CD8-positive, alpha-beta memory T cell (primary cell): ENCODE measurements at places on chromosomes 7 and 10. TPM values are rescaled to one million over a fixed set of nuclear protein-coding genes. Genes with fewer than 3 reads are reported as not detected.

The PRSS2 gene
- polyA plus RNA-seq = not detected

The ANXA8L1 gene
- not detected for polyA plus RNA-seq

The DGKB gene
- polyA plus RNA-seq = not detected

The FFAR4 gene
- not detected for polyA plus RNA-seq

The FGL2 gene
- polyA plus RNA-seq = 4.1 TPM

The TMEM236 gene
- polyA plus RNA-seq = not detected

The MUC12 gene
- 0.54 TPM for polyA plus RNA-seq

The HSPA14 gene
- polyA plus RNA-seq = 20.0 TPM

The STEAP1B gene
- not detected for polyA plus RNA-seq

The RBM20 gene
- polyA plus RNA-seq = not detected

The HOGA1 gene
- not detected for polyA plus RNA-seq

DNA sequence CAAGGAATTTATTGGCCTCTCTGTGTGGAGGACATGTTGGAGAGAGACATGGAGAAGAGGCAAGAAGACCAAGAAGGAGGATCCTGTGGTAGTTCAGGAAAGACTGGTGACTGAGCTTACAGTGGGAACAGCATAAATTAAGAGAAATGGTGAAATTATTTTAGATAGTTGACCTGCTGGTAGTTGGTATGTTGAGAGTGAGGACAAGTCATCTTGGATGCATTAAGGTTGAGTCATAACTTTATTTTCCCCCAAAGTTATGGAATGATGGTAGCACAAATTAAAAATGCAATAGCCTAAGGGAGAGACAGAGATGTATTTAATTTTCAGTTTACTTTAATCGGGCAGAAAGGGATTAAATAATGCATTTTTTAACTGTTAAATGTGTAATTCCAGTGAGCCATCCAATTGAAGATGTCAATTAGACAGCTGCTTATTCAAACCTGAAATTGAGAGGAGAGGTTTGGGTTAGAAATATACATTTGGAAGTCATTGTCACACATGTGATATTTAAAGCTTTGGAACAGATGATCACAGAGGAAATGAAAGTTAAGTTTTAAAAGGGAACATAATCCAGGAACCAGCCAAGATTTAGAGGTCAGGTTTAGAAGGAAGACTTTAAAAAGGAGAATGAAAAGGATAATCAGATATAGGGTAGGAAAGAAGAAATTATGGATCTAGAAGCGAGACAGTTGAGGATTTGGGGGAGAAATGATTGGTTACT, 80.6 kb downstream of the DGKB start:
- H3K4me1 ChIP-seq = no peaks in the 10 kb centered on the region
- H3K36me3 ChIP-seq = no peaks in the 10 kb centered on the region
- no peak overlapping the region for H3K27ac ChIP-seq

DNA sequence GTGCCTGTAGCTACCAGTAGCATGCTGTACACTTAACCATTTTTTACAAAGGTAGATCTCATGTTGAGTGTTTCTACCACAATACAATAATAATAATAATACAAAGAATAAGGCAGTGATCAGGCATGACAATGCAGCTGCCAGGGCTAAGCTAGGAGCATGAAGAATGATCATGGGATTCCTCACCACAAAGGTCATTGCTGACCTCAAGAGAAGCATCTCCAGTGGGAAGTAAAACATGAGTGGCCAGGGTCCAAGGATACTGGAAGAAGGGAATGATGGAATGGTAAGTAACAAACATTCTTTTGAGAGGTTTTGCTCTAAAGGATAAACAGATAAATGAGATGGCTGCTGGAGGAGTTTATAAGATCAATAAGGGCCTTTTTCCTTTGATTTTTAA, 591.1 kb downstream of the TNS3 start:
- no peaks in the 10 kb centered on the region for H3K4me1 ChIP-seq
- DNase-seq = no peak
- no peak overlapping the region for H3K4me3 ChIP-seq
- H3K27me3 ChIP-seq = no peaks in the 10 kb centered on the region
- H3K27ac ChIP-seq = no peak overlapping the region
- no peaks in the 10 kb centered on the region for H3K36me3 ChIP-seq

GRCh38 chr7:11474902-11475585, 357.0 kb downstream of the THSD7A start:
- no peak overlapping the region for H3K4me3 ChIP-seq
- DNase-seq = no peak
- H3K4me1 ChIP-seq = no peaks in the 10 kb centered on the region
- no peak overlapping the region for H3K27ac ChIP-seq

- H3K36me3 ChIP-seq = no peaks in the 10 kb centered on the region
- no peaks in the 10 kb centered on the region for H3K27me3 ChIP-seq
- H3K27ac ChIP-seq = no peak overlapping the region
- DNase-seq = no peak
- H3K4me3 ChIP-seq = no peak overlapping the region
Measured at GRCh38 chr7:153507885-153508284, 544.3 kb upstream of the DPP6 start.

GRCh38 chr7:78487464-78487863, 688.9 kb downstream of the PHTF2 start:
- no peak overlapping the region for H3K27ac ChIP-seq
- no peaks in the 10 kb centered on the region for H3K36me3 ChIP-seq
- no peaks in the 10 kb centered on the region for H3K27me3 ChIP-seq
- H3K4me1 ChIP-seq = no peaks in the 10 kb centered on the region
- no peak overlapping the region for H3K4me3 ChIP-seq

DNA sequence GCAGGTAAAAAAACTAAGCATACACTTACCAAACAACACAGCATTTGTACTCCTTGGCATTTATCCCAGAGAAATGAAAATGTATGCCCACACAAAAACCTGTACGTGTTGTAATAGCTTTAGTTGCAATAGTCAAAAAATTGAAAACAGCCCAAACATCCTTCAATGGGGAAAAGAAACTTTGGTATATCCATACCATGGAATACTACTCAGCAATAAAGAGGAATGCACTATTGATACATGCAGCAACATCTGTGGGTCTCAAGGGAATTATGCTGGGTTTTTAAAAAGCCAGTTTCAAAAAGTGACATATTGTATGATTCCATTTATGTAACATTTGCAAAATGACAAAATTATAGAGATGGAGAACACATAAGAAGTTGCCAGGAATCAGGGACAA, 35.4 kb downstream of the DPCD start:
- no peak for DNase-seq
- peaks cover 37% of the 10 kb centered on the region for H3K36me3 ChIP-seq
- no peak overlapping the region for H3K27ac ChIP-seq

DNA sequence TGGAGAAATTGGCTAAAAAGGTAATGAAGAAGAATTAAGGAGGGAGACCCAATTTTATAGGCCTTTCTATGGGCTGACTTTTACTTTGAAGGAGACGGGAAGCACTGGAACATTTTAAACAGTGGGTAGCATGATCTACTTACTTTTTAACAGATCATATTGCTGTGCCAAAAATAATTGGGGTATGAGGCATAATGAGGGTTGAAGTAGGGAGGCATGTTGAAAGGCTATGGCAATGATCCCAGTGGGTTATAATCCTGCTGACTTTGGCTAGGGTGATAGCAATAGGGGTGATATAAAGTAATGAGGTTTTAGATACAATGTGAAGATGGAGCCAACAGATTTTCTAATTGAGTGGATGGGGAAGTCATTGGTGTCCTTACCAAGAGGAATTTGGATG, 73.2 kb downstream of the GPR37 start:
- no peaks in the 10 kb centered on the region for H3K27me3 ChIP-seq
- no peak overlapping the region for H3K27ac ChIP-seq
- no peak overlapping the region for H3K4me3 ChIP-seq

- H3K4me1 ChIP-seq = no peaks in the 10 kb centered on the region
- DNase-seq = no peak
- no peak overlapping the region for H3K27ac ChIP-seq
- H3K27me3 ChIP-seq = no peaks in the 10 kb centered on the region
- no peaks in the 10 kb centered on the region for H3K36me3 ChIP-seq
- H3K4me3 ChIP-seq = no peak overlapping the region
Measured at GRCh38 chr7:128799451-128799850, 7.7 kb downstream of the CCDC136 start.

- DNase-seq = no peak
- no peaks in the 10 kb centered on the region for H3K27me3 ChIP-seq
- peak overlapping the region; percentile 29 for H3K27ac ChIP-seq
- H3K4me3 ChIP-seq = no peak overlapping the region
Measured at GRCh38 chr10:70558295-70558694, 44.2 kb downstream of the PRF1 start.

- no peak overlapping the region for H3K27ac ChIP-seq
- no peaks in the 10 kb centered on the region for H3K36me3 ChIP-seq
- no peaks in the 10 kb centered on the region for H3K27me3 ChIP-seq
- DNase-seq = no peak
- no peak overlapping the region for H3K4me3 ChIP-seq
Measured at GRCh38 chr10:129934196-129934925, 29.7 kb downstream of the EBF3 start.

GRCh38 chr10:110008518-110009339, 945 bp downstream of the ADD3 start:
- peak overlapping the region; percentile 75 for H3K27ac ChIP-seq

GRCh38 chr10:76051007-76051936, 619.8 kb downstream of the LRMDA start:
- no peak overlapping the region for H3K4me3 ChIP-seq
- H3K4me1 ChIP-seq = no peaks in the 10 kb centered on the region
- no peak overlapping the region for H3K27ac ChIP-seq
- H3K36me3 ChIP-seq = no peaks in the 10 kb centered on the region

DNA sequence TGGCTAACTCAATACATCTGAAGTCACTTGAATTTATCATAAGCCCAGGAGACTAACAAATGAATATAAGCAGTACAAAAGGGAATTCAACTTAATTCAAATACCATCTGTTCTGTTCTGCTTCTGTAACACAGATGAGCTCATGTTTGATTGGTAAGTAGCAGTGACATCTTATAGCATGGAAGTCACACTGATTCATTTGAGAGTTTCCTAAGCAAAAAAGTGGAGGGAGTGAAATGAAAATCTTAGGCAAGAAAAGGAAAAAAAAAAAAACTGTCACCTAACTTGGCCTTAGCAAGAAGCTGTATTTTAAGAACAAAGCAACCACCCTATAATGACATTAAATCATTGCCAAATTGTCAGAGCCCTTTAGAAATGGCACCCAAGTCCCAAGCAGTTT, 49.5 kb downstream of the SMURF1 start:
- no peak for DNase-seq
- no peaks in the 10 kb centered on the region for H3K27me3 ChIP-seq
- H3K27ac ChIP-seq = no peak overlapping the region
- H3K36me3 ChIP-seq = no peaks in the 10 kb centered on the region
- H3K4me3 ChIP-seq = no peak overlapping the region
- no peaks in the 10 kb centered on the region for H3K4me1 ChIP-seq

DNA sequence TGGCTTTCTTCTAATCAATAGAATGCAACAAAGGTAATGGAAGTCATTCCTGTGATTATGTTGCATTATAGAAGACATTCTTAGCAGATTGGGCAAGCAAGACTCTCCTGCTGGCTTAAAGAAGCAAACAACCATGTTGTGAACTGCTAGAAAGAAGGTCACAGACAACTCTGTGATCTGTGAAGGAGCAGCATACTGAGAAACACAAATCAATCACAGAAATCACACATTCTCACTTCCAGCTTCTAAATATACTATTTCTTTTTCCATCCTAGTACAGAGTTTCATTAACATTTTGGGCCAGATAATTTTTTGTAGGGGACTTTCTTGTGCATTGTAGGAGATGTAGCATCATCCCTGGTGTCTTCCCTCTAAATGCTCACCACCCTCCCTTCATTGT, 28.0 kb upstream of the PALS2 start:
- no peaks in the 10 kb centered on the region for H3K27me3 ChIP-seq
- no peaks in the 10 kb centered on the region for H3K36me3 ChIP-seq
- H3K4me3 ChIP-seq = no peak overlapping the region
- no peak for DNase-seq

GRCh38 chr7:46294381-46294780, 373.3 kb upstream of the IGFBP3 start:
- no peak overlapping the region for H3K27ac ChIP-seq
- no peak overlapping the region for H3K4me3 ChIP-seq
- no peaks in the 10 kb centered on the region for H3K4me1 ChIP-seq
- DNase-seq = no peak

DNA sequence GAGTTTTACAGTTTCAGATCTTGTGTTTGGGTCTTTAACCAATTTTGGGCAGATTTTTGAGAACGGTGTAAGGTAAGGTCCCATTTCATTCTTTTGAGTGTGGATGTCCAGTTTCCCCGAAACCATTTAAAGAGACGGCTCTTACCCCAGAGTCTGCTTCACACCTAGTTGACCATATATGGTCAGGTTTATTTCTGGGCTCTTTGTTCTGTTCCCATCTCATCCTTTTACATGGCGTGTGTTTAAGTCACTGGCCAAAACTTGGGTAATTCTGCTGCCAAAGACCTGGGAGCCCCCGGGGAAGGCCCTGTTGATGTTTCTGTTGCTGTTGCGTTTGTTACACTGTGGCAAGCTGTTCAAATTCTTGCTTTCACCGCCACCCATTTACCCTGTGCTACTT, 120.1 kb downstream of the PTPRN2 start:
- H3K27ac ChIP-seq = no peak overlapping the region
- no peak overlapping the region for H3K4me3 ChIP-seq
- H3K4me1 ChIP-seq = no peaks in the 10 kb centered on the region
- DNase-seq = no peak

GRCh38 chr10:13759168-13759567, 172.4 kb downstream of the PRPF18 start:
- no peak for DNase-seq
- H3K27ac ChIP-seq = no peak overlapping the region
- H3K36me3 ChIP-seq = no peaks in the 10 kb centered on the region
- no peaks in the 10 kb centered on the region for H3K4me1 ChIP-seq
- no peak overlapping the region for H3K4me3 ChIP-seq

GRCh38 chr7:91517201-91517785, 253.1 kb downstream of the FZD1 start:
- H3K27ac ChIP-seq = no peak overlapping the region
- H3K4me3 ChIP-seq = no peak overlapping the region
- no peak for DNase-seq
- no peaks in the 10 kb centered on the region for H3K4me1 ChIP-seq

DNA sequence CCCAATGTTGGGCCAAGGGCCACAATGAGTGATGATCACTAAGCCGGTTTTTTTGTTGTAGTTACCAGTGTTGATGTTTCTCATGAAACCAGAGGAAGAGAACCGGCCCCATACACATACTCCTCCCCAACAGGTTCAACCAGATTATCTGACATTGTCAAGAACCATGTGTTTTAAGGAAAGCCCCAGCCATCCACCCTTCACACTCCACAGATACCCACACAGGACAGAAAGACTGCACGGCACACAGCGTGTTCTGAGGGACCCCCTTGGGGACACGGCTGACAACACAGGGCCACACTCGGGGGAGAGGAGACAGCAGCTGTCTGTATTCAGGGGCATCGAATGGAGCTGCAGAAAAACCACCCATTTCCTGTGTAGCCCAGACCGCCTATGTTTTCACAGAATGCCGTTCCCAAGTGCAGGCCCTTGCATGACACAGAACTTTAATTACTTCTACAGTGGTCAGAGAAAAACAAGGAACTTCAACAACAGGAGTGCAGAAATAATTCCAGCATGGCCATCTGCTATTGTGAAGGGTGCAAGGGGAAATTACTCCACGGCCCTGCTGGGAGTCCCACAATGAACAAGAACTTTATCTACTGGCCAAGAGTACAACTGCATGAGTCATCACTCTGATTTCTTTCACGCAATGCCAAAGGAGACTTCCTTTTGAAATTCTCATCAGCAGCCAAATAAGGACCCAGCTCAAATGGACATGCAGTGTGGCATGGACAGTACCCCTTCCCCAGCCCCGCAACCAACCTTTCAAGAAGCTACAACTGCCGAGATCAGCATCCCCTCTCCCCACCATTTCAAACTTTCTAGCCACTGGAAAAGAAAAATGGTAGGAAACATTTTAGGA, 2.3 kb downstream of the KLF6 start:
- peaks cover 53% of the 10 kb centered on the region for H3K4me1 ChIP-seq
- H3K4me3 ChIP-seq = peak overlapping the region; percentile 93
- peak; percentile 63 for DNase-seq
- peak overlapping the region; percentile 100 for H3K27ac ChIP-seq
